Activated B cell treated with CpG ODN at 0.5 μM for 24 hours (primary cell): ENCODE measurements at places on chromosomes 3 and 15. TPM values are rescaled to one million over a fixed set of nuclear protein-coding genes. Genes with fewer than 3 reads are reported as not detected.

GRCh38 chr3:158491968-158492367, 79.0 kb upstream of the MLF1 start:
- no peaks in the 10 kb centered on the region for H3K27me3 ChIP-seq
- H3K4me1 ChIP-seq = no peaks in the 10 kb centered on the region
- no peak overlapping the region for H3K27ac ChIP-seq

DNA sequence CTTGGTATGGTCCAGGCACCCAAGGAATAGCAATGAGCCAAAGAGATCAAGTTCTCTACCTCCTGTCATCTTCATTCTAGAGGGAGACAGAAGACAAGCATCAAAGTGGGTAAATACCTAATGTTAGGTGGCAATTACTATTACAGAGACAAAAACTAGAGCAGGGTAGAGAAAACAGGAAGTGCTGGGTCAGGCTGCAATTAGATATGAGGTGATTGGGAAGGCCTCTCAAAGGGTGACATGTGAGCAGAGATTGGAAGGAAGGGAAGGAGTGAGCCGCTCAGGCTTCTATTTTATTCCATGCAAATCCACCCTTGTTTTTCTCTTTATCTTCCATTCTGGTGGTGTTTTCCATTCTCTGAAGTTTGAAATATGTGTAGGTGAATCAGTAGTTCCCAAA, 37.4 kb downstream of the EBLN2 start:
- H3K4me1 ChIP-seq = peaks cover 11% of the 10 kb centered on the region
- H3K27me3 ChIP-seq = peaks cover 17% of the 10 kb centered on the region
- no peak overlapping the region for H3K27ac ChIP-seq
- no peak overlapping the region for H3K4me3 ChIP-seq

DNA sequence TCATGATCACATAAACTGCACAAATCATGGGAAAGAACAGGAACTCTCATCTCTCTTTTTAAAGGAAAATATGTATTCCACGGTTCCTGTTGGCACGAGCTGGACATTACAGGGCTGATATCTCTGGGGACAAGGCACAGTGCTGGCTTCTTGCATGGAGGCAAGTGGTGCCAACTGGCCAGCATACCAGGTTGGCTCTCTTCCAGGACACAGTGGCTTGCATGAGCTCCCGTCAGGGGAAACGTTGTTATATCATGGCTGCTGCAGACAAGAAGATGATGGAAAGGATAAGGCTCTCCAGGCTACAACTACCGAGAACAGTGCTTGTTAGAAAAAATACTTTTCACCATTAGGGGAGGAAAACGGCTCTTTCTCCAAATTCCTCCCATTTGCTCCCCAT, 283.9 kb downstream of the RORA start:
- H3K27ac ChIP-seq = no peak overlapping the region
- H3K27me3 ChIP-seq = peaks cover 22% of the 10 kb centered on the region

DNA sequence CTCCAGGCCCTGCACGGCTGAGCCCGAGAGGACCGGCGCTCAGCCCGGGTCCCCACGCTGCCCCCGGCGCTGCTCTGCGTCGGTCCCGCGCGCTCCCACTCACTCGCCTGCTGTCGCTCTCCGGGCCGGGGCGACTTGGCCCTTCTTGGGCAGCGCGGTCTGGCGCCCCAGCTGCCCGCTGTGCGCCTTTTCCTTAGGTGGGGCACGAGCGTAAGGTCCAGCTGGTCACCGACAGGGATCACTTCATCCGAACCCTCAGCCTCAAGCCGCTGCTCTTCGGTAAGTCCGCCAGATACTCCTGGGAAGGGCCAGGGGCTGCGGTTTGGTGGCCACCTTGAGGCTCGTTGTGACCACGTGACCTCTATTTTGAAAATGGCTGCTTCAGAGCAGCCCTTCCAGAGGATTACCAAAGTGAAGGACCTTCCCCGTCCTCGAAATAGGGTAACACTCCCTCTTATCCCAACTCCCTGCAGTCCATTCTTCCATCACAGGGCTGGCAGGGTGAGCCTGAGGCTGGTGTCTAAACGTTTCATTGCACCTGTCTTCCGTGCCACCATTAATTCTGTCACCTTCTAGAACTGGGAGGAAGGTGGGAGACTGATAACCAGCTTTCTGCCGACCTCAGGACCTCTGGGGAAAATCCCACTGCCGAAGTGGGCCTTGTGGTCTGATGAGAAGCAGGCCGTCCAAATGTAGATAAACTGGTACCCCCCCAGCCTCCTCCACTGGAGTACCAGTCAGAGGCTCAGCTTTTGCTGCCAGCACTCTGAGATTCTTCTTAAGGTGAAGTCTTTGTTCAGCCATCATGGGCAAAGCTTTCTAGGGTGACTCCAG, 812 bp downstream of the P4HTM start:
- H3K27ac ChIP-seq = peak overlapping the region; percentile 81
- no peaks in the 10 kb centered on the region for H3K27me3 ChIP-seq
- peaks cover 28% of the 10 kb centered on the region for H3K4me1 ChIP-seq
- no peak for DNase-seq

GRCh38 chr3:47661121-47661752, 82.6 kb upstream of the CSPG5 start:
- no peak overlapping the region for H3K4me3 ChIP-seq
- no peaks in the 10 kb centered on the region for H3K27me3 ChIP-seq
- no peak overlapping the region for H3K27ac ChIP-seq
- no peaks in the 10 kb centered on the region for H3K4me1 ChIP-seq
- H3K36me3 ChIP-seq = peaks cover 72% of the 10 kb centered on the region

DNA sequence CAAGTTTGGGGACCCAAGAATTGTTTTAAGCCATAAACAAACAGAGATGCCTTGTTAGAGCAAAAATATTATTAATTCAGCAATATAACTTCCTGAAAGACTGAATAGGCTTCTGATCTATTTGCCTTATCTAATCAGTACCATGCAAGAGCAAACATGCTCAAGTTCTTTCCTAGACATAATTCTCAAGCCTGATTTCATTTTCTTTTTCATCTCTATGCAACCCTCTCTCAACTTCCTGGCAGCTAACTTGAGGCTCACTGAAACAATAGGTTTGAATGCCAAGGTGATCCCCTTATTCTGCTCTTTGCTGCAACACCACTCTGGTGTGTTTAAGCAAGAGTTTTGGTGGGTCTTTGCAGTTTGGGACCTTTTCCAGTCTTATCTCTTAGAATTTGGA, 230.9 kb upstream of the CD96 start:
- peak overlapping the region; percentile 3 for H3K27ac ChIP-seq
- no peak for DNase-seq
- no peaks in the 10 kb centered on the region for H3K36me3 ChIP-seq
- H3K27me3 ChIP-seq = no peaks in the 10 kb centered on the region

DNA sequence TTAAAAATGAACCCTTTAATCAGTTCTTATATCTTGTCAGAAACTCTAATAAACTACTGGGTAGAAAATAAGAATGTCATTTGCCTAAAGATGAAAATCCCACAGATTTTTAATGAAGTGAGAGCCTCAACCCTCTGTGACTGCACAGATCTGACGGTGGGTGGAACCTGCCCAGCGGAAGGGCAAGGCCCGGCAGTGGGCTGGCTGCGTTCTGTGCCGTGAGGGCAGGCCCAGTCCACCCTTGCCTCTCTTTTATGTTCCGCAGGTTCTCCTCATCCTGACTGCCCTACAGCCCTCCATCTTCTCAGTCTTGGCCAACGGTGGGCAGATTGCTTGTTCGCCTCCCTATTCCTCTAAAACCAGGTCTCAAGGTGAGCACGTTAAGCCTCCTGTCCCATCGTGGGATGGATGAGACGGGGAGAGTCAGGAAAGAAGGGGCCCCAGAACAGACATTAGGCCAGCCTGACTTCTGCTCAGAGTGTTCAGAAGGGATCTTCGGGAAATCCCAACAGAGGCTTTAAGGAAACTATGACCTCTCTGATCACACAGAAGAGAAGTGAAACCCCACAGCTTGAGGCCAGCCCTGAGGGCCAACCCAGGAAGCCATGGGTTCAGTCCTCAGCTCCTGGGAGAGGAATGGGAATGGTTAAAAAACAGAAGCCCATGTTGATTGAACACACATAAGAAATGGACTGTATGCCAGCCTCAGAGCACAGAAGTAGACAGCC, 16.0 kb downstream of the SLC51A start:
- H3K27ac ChIP-seq = no peak overlapping the region
- peaks cover 14% of the 10 kb centered on the region for H3K4me1 ChIP-seq
- no peak for DNase-seq
- H3K27me3 ChIP-seq = no peaks in the 10 kb centered on the region
- no peak overlapping the region for H3K4me3 ChIP-seq

GRCh38 chr15:43093026-43093425, 12.8 kb downstream of the UBR1 start:
- no peak for DNase-seq
- H3K4me1 ChIP-seq = peaks cover 51% of the 10 kb centered on the region
- H3K36me3 ChIP-seq = peaks cover 58% of the 10 kb centered on the region
- no peak overlapping the region for H3K27ac ChIP-seq
- no peaks in the 10 kb centered on the region for H3K27me3 ChIP-seq

- no peak overlapping the region for H3K4me3 ChIP-seq
- DNase-seq = no peak
- H3K27ac ChIP-seq = no peak overlapping the region
- H3K4me1 ChIP-seq = no peaks in the 10 kb centered on the region
- no peaks in the 10 kb centered on the region for H3K36me3 ChIP-seq
Measured at GRCh38 chr3:175620532-175620931, 761.4 kb downstream of the NAALADL2 start.

- no peaks in the 10 kb centered on the region for H3K4me1 ChIP-seq
- H3K4me3 ChIP-seq = no peak overlapping the region
- H3K27ac ChIP-seq = no peak overlapping the region
- H3K27me3 ChIP-seq = no peaks in the 10 kb centered on the region
- H3K36me3 ChIP-seq = no peaks in the 10 kb centered on the region
- no peak for DNase-seq
Measured at GRCh38 chr3:103796068-103796467, 1361.3 kb downstream of the ZPLD1 start.

DNA sequence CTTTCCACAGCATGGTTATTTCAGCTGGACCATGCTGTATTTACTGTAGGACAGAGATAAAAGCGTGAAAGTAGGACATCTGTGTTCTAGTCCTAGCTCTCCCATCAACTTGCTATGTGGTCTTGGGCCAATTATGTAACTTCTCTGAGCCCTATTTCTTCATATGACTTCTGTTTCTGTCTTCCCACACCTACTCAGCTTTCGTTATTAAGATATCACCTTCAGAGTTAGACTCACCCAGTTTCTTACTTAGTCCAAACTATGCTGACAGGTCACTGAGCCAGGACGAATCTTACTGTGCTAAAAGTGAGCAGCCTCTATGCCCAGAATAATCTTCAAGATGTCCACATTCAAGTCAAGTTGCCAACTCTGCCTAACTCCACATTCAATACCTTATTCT, 283.7 kb downstream of the IL5RA start:
- H3K27me3 ChIP-seq = no peaks in the 10 kb centered on the region
- H3K36me3 ChIP-seq = no peaks in the 10 kb centered on the region
- no peaks in the 10 kb centered on the region for H3K4me1 ChIP-seq
- DNase-seq = no peak
- no peak overlapping the region for H3K4me3 ChIP-seq

DNA sequence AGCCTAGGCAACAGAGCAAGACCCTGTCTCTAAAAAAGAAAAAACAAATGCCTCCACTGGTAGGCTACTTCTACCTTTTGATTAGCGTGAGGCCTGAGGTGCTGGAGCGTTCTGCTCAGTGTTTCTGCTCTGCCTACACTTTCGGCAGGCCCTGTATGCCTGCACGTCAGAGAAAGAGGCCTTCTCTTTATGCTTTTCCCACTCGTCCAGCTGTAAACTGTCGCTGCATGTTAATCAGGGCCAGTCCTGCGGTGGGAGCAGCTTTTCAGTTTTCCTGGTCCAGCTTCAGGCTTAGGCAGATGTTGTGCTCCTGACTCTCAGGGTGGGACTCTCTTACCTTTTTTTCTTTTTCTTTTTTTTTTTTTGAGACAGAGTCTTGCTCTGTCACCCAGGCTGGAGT, 25.3 kb downstream of the CSPG5 start:
- DNase-seq = no peak
- H3K27ac ChIP-seq = no peak overlapping the region
- peaks cover 8% of the 10 kb centered on the region for H3K27me3 ChIP-seq

DNA sequence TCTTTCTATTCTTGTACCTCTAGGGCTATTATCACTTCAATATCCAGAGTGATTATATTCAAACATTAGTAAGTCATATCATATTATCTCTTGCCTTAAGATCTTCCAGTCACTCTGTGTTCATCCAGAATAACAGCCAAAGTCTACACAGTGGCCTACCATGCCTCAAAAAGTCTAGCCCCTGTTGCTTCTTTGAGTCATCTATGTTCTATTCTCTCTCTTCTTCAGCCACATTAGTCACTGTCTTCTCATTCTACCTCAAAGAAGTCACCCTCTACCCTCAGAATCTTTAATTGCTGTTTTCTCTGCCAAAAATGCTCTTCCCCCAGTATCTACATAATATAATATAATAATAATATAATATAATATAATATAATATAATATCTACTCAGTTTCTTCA, 356.0 kb downstream of the NLGN1 start:
- H3K27ac ChIP-seq = no peak overlapping the region
- DNase-seq = no peak
- no peaks in the 10 kb centered on the region for H3K4me1 ChIP-seq
- no peaks in the 10 kb centered on the region for H3K36me3 ChIP-seq

- H3K27ac ChIP-seq = no peak overlapping the region
- peaks cover 26% of the 10 kb centered on the region for H3K4me1 ChIP-seq
- H3K4me3 ChIP-seq = no peak overlapping the region
Measured at GRCh38 chr3:186239321-186239720, 122.7 kb downstream of the DGKG start.

DNA sequence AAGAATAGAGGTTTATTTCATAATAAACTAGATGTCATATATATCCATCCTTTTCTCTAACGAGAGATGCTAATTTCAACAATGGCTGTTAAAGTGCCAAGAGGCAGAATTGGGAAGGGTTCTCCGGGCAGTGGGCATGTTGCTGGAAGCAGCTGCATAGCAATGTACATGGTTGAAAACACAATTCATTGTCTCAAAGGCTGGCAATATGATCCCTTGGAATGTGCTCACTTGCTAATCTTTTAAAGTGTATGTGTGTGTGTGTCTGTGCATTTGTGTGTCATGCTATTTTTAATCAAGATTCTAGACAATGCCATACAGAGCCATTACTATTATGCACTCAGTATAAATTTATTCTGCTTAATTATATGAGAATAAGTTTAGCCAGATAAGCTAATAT, 1020.3 kb downstream of the NAALADL2 start:
- no peak overlapping the region for H3K27ac ChIP-seq
- H3K4me1 ChIP-seq = no peaks in the 10 kb centered on the region
- H3K36me3 ChIP-seq = no peaks in the 10 kb centered on the region
- H3K27me3 ChIP-seq = no peaks in the 10 kb centered on the region
- H3K4me3 ChIP-seq = no peak overlapping the region
- DNase-seq = no peak

GRCh38 chr15:41930221-41930866, 36.5 kb upstream of the SPTBN5 start:
- H3K27ac ChIP-seq = peak overlapping the region; percentile 88
- H3K4me1 ChIP-seq = peaks cover 86% of the 10 kb centered on the region
- peak overlapping the region; percentile 65 for H3K4me3 ChIP-seq
- H3K36me3 ChIP-seq = peaks cover 2% of the 10 kb centered on the region
- H3K27me3 ChIP-seq = no peaks in the 10 kb centered on the region
- no peak for DNase-seq

GRCh38 chr3:133954717-133955360, 59.2 kb upstream of the RAB6B start:
- H3K27me3 ChIP-seq = peaks cover 3% of the 10 kb centered on the region
- no peak for DNase-seq
- H3K4me3 ChIP-seq = no peak overlapping the region
- no peaks in the 10 kb centered on the region for H3K36me3 ChIP-seq
- no peak overlapping the region for H3K27ac ChIP-seq

TXNRD3 gene
- 0.51 and 0.76 TPM in 2 replicates for total RNA-seq

VPS39 gene
- total RNA-seq = 86.1 and 102 TPM in 2 replicates

CRTC3 gene
- total RNA-seq = 54.7 and 65.0 TPM in 2 replicates

ARHGAP31 gene
- 23.7 and 26.0 TPM in 2 replicates for total RNA-seq

SST gene
- total RNA-seq = not detected in 2 replicates

GOLGA6A gene
- total RNA-seq = not detected in 2 replicates

RTP1 gene
- total RNA-seq = not detected in 2 replicates

INSYN1 gene
- total RNA-seq = not detected in 2 replicates

SERINC4 gene
- 0.11 and 0.20 TPM in 2 replicates for total RNA-seq

SPINK8 gene
- total RNA-seq = not detected in 2 replicates

THUMPD3 gene
- total RNA-seq = 34.3 and 42.0 TPM in 2 replicates

SCN11A gene
- 0.16 and 0.20 TPM in 2 replicates for total RNA-seq
